Stimulated activated CD4-positive, alpha-beta T cell treated with anti-CD3 and anti-CD28 coated beads, Interleukin-1b, Interleukin-23, amount 100 ng/mL, for 24 hours (primary cell): ENCODE measurements at places on chromosomes 1 and 21.

DNA sequence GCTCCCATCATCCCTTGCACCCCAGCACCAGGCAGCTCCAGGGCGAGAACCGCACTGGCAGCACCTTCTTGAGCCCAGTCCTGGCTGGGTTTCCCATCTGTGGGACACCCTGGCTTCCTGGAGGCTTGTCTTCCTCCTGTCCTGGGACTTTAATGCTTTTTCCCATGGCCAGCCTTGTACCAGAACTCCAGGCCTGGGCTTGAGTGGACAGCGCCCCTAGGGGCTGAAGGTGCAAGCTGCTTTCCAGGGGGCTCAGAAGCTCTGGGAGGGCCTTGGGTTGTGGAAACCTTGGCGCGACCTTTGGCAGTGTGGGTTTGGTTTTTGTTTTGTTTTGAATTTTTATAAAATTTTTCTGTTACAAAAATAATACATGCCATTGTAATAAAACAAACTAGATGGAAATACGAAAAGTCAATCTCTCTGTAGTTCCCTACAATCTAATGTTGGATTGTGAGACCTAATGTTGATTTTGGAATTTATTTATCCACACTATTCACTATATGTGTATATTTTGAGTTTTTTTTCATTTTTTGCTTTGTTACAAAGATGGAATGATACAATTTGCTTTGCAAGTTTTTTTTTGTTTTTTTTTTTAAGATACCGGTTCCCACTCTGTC, 33.8 kb upstream of the RPL11 start:
- DNase-seq, result no peak

GRCh38 chr1:212196355-212196754, 88.9 kb upstream of the PPP2R5A start:
- DNase-seq, result no peak

- DNase-seq, result no peak
These were observed 158.4 kb upstream of the C8B start for GRCh38 chr1:57124170-57124569.

GRCh38 chr1:41768583-41768982, 150.1 kb downstream of the HIVEP3 start:
- no peak for DNase-seq

GRCh38 chr1:31910933-31911332, 27.2 kb downstream of the PTP4A2 start:
- DNase-seq, result no peak

DNA sequence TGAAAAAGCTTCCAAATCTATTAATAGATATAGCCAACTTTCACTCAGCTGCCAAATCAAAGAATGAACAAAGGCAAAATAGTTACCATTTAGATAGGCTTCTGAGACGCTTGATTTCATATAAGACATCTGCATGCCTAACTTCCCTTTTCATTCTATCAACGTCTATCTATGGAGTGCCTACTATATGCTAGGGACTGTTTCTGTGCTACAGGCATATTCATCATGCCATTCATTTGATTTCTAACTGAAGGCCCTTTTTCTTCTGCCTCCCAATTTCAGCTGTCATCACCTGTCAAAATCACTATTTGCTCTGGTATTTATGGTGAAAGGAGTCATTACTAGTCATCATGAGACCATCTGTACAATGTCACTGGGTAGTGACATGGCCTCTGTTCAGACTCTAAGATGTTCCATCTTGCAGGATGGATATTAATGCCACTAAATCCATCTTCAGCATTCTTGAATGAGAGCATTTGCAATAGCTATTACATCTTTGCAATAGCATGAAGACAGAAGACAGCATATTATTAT, 4.3 kb upstream of the KRTAP13-1 start:
- DNase-seq, result no peak

DNA sequence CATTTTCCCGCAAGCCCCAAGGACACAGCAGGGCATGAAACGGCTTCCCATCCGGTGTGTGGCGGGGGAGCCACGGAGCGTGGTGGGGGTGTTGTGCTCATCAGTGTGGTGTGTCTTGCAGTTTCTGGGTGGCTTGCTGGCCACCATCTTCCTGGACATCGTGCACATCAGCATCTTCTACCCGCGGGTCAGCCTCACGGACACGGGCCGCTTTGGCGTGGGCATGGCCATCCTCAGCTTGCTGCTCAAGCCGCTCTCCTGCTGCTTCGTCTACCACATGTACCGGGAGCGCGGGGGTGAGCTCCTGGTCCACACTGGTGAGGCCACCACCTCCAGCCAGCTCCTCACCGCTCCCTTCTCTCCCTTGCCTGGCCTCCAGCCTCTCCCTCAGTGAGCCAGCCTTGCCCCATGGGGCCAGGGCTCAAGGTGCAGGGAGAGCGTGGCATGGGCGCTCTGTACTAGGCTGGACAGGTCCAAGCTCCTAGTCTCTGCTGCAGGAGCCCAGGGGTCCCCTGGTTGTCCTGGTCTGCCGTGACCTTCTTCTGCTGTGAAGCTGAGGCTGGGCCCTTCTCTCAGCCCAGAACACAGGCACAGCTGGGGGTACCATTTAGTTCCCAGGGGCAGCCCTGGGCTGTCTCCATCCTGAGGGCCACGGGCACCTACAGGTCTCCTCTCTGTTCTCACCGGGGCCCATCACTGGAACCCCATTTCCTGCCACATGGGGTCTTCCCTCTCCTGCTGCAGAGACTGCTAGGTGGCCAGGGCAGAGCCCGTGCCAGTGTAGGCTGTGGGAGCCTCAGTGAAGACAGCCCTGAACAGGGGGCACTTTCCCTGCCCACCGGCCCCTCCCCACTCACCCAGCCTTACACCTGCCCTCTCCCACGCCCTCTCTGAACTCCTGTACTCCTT, 12.6 kb downstream of the AGTRAP start:
- DNase-seq, result no peak

GRCh38 chr1:207902566-207902965, 8.4 kb downstream of the CD34 start:
- no peak for DNase-seq

DNA sequence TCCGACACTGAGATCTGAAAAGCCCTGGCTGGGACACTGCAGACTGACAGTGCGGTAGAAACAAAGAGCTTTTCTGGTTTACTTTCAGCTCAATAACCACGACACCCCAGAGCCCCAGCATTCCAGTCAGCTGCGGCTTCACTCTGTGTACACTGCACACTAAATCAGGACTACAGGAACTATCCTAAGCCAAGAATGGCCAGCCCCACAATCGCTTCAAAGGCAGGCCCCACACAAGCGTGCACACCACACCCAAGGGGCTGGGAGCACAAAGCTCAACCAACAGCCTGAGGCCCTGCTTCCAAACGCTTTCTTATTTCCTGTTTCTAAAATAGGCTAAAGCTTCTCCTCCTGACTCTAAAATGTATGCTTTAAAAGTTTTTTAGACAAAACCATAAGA, 28.4 kb downstream of the URB1 start:
- DNase-seq, result no peak

- no peak for DNase-seq
These were observed 3.0 kb downstream of the FBLIM1 start for GRCh38 chr1:15761366-15762128.

- no peak for DNase-seq
These were observed 1512.0 kb upstream of the PRMT6 start for GRCh38 chr1:105544475-105544874.

DNA sequence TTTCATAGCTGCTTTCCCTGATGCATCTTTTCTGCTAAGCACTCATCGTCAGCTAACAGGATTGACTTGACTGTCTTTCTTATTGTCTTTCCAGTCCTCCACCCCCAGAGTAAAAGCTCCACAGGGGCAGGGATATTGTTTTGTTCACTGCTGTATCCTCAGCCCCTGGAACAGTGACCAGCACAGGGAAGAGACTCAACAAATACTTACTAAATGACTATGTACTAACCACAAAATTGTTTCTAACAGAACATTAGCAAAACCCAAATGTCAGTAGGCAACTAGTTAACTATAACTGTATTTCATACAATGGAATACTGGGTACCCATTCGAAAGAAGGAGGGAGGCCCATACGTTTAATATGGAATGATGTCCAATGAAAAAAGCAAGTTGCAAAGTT, 53.0 kb downstream of the BCAR3 start:
- no peak for DNase-seq

DNA sequence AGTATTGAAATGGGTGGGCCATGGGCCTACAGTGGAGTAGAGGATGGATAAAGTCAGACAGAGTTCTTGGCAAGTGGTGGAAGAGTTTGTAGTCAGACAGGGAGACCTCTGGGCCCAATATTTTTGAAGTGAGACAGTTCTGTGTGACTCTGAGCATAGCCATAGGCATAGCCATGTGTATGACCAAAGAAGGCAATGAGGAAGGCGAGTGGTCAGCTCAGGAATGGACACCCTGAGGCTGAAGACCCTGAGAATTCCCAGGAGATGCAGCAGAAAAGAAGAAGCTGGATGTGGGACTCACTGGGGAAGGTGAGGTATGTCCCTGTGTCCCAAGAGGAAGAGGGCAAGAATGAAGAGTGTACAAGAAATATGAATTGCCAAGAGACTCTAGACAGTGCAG, 210.6 kb upstream of the IRF2BP2 start:
- DNase-seq, result no peak

DNA sequence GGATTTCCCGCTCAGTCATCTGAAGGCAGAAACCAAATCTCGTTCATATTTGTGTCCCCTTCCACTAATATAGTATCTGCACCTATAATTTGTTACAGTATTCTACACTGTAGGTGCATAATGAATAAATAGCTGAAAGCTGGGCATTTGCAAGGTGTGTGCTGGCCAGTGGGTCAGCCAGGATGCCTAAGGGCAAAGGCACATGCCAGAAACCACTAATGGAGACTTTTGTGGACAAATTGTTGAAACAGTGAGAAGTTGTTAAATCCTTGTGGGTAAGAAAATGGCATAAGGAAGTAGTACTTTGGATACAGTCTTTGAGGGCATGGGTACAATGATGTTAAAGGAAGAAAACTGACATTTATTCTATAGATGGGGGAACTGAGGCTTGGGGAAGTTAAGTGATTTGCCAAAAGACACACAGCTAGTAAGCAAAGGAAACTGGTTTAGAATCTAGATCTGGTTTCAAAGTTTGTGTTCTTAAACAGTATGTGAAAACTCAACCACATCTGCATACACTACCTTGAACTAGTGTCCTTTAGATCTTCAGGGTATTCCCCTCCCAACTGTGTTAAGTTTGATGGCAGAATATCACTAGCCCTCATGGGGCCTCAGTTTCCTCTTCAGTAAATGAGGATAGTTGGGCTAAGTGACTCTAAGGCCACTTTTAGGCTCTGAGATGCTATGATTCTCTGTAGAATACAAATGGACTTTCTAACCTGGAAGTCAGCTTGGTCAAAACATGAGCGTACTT, 26.5 kb upstream of the LRRC8C start:
- DNase-seq, result no peak

DNA sequence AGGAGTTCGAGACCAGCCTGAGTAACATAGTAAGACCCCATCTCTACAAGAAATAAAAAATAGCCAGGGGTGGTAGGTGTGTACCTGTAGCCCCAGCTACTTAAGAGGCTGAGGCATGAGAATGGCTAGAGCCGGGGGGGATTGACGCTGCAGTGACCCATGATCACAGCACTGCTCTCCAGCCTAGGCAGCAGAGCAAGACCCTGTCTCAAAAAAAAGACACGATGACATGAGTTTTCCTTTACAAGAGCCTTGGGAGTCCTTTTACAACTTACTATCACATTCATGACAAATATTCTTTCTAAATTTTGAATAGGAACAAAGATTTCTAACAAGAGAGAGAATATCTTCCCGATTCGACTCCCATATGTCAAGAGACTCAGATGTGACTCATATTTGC, 3.3 kb upstream of the BRWD1 start:
- DNase-seq, result no peak

- no peak for DNase-seq
These were observed 45.7 kb downstream of the ABCD3 start for GRCh38 chr1:94463765-94464330.

DNA sequence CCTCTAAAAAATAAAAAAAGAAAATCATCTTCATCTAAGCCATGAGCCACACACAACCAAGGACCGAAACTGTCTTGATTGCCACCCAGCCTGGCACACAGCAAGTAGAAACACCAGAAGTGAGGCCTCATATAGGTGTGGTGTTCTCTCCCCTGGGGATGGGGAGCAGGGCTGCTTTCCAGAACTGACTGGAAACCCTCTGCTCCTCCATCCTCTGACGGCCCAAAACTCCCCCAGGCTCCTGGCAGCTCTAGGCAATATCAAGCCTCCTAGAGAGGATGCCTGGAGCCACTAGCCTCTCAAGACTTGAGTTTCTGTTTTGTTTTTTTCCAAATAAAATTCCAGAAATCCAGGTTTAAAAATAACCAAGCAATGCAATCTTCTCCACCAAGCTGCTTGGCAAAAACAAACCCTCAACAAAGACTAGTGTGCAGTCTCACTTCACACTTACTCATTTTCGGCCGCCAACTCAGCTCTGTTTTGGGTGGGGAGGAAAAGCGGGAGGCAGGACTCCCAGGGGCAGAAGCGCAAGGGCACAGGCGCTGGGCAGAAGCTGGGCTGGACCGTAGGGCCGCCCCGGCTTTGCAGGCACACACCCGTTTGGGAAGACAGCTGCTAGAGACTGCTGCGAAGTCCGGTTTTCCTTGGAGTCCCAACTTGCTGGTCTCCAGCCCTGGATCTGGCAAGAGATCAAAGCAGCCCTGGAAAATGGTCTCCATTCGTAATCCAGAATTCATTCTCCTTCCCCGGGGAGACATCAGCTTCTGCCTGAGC, 78.2 kb upstream of the CAPZB start:
- no peak for DNase-seq

DNA sequence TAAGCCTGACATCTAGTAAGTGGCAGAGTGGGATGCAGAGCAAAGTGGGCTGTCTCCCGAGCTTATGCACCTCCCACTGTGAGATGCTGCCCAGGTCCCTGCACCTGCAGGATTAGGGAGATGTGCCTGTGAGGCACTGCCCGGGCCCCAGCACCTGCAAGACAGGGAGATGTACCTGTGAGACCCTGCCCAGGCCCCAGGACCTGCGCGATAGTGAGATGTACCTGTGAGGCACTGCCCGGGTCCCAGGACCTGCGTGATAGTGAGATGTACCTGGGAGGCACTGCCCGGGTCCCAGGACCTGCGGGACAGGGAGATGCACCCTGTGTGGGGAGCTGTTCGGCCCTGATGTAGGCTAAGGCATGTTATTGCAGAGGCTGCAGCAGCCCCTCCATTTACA, 622.8 kb downstream of the PTPRU start:
- no peak for DNase-seq

GRCh38 chr1:245060684-245061374, 94.0 kb upstream of the KIF26B start:
- DNase-seq, result no peak

DNA sequence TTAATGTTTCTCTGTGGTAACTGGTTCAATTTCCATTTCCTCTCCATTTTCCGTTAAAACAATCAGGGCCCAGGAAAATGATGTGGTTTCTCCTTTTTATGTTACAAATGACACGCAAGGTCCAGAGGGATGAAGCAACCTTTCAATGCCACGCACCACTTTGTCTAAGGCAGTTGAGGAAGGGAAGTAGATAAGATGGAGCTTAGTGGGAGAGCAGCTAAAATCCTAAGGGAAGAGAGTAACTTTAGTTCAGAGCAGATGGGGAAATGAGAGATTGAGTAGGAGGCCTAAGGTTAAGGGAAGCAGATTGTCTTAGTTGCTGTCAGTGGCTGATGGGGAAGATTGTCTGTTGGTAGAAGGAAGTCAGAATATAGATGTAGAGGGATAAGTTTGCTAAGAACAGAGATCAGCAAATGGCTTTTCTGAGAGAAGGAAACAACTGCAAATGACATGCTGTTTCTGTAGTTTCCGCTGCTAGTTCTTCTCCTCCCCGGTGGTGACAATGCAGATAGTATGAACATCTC, 660 bp downstream of the CD1C start:
- DNase-seq, result no peak

- no peak for DNase-seq
These were observed 209.6 kb upstream of the HOOK1 start for GRCh38 chr1:59605184-59605583.
